Camera-type eye (tissue), 1 donor: ENCODE measurements at places on chromosomes 3 and 15. TPM values are rescaled to one million over a fixed set of nuclear protein-coding genes. Genes with fewer than 3 reads are reported as not detected.

NAALADL2 gene
- total RNA-seq = 43.9 TPM

ACSBG1 gene
- 1.0 TPM for total RNA-seq

PGBD4 gene
- 2.1 TPM for total RNA-seq

NR1I2 gene
- total RNA-seq = 0.38 TPM

MUC20 gene
- 15.7 TPM for total RNA-seq

LYZL4 gene
- total RNA-seq = not detected

SOX14 gene
- total RNA-seq = not detected
